Stimulated activated CD8-positive, alpha-beta memory T cell treated with anti-CD3 and anti-CD28 coated beads, Interleukin-15, amount 100 ng/mL, for 24 hours (primary cell): ENCODE measurements at places on chromosomes 16 and 17.

DNA sequence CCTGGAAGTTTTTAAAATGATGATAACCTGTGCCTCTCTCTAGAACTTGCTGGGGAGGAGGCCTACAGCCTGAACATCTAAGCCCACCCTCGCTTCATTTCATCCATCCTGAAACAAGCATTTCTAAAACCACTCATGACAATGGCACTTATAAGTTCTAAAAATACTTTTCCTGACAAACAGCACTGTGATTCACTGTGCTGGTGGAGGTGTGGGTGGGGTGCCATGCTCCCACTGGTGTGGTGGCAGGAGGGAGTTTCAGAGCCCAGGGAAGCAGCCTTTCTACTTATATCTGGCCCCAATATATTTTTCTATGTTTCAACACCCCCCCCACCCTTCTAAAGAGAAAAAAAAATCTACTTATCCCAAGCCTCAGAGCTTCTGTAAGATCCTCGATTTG is 52.6 kb downstream of the RAB11FIP4 start:
- DNase-seq, result no peak

- no peak for DNase-seq
Measured at GRCh38 chr16:50596762-50597450, 48.7 kb downstream of the NKD1 start.

DNA sequence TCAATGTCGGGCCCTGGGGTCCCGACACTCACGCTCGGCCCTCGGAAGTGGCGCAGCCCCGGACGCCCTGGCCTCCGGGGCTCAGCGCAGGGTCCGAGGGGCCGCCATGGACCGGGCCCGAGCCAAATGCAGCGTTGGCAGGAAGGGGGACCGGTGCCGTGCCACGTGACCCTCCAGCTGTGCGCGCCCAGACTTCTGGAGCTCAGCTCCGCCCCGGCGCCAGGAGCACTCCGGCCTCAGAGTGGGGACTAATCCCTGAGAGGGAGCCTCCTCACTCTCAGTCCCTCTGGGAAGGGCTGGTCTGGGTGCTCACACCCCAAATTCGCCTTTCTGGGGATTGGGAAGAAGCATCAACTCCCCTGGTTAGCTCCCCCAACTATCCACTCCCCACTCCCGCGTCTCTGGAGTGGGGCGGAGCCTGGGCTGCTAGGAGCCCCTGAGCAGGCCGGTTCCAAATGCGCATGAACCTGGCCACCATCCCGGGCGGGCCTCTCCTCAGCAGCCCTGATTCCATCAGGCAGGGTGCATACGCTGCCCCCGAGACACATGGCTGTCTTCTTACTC is at the start of gene B3GNT9:
Gene B3GNT9, minus strand, starts transcription at position 166 of the 564 bp plus-strand sequence. CDS start 513 bp downstream, outside the sequence.
- DNase-seq, result no peak

GRCh38 chr16:47672475-47672874 is 211.3 kb downstream of the PHKB start:
- no peak for DNase-seq

DNA sequence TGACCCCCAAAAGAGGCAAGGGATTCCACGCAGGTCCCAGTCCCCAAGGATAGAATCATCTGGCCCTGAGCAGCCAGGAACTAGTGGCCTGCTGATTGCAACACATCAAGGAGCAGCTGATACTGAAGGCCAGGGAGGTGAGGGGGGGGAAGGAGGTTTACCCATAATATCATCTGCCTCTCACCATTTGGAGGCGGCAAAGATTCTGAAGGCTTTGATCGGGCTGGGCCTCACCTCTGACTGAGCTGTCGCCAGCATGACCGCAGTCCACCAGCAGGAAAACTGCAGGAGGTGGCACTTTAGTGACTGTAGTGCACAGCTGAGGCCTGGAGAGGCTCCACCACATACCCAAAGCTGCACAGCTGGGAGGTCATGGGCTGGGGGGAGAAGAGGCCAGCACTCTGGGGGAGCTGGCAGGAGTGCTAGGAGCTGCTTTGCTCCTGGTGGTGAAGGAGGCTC is 20.5 kb upstream of the ITGA3 start:
- DNase-seq, result no peak
